ENCODE measurements at places on chromosomes 4 and X.

DNA sequence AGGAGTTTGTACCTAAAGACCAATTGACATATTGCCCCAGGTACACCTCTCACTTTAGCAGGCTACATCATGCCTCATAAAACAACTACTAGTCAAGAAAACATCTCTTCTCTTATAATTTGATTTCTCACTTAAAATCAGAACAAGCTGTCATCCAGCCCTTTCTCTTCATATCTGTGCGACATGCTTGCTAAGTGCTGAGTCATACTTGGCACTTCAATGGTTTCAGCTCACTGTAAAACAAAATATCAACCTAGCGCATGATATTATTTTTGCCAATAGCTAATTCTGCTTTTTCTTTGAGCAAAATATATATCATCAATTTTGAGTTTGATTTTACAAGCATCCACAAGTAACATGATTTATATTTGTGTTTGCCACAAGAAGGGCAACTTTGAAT lies 27.9 kb upstream of the FUNDC1 start:
- DNase-seq: no peak

GRCh38 chr4:108113229-108113628 lies 55.5 kb downstream of the LEF1 start:
- DNase-seq: no peak

DNA sequence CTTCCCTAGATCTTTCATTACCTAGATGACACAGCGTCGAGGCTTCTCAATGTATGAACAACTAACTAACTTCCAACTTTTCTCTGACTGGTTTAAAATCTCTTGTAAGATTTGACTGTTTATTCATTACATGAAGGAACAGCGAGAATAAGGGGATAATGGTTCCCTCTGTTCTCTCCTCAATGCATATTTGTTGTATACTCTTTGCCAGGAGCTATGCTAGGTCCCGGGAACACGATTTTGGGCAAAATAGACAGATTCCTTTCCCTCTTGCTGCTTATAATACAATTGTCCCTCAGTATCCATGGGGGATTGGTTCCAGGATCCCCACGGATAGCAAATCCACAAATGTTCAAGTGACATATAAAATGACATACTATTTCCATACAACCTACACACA lies 1020.0 kb downstream of the DMD start:
- DNase-seq: no peak

- DNase-seq: no peak
Measured at GRCh38 chr4:3336382-3337356, 43.8 kb downstream of the RGS12 start.

DNA sequence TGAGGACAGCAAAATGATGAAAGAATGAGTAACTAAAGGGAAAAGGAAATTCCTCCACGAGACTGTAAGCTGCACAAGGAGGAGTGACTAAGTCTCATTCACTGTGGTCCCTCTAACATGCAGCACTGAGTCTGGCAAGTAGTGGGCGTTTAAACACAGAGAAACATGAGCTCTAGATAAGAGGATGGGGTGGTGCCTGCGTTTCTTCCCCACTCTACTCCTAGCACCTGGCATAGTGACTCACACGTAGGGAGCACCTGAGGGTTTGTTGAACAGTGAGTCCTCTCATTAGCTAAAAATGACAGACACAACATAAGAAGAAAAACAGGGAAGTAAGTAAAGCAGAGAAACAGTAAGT lies 105.8 kb upstream of the CBR4 start:
- no peak for DNase-seq

All from activated CD4-positive, alpha-beta T cell treated with anti-CD3 and anti-CD28 coated beads, Interleukin-2, amount 50 U/mL, for 4 hours (primary cell).